EL (cell line): ENCODE measurements at places on chromosomes 2 and 18.

- DNase-seq = no peak
Measured at GRCh38 chr2:157246765-157247407, 10.6 kb upstream of the GALNT5 start.

DNA sequence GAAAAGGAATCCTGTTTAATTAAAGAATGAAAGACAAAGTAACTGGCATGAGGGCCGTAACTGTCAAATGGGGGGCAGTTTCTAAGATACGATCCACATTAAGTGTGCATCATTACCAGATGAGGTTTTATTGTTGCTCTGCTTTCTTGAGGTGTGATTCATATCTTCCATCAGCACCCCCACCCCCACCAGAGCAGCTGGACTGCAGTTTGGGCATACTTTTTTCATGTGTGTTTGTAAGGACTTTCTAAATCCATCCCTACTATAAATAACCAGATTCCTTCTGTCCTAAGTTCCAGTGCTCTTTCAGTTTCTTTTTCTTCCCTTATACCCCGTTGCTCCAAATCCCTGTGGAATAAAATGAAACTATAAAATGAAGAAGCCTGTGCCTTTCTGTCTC, 142.1 kb downstream of the CDCA7 start:
- DNase-seq = peak; percentile 60

DNA sequence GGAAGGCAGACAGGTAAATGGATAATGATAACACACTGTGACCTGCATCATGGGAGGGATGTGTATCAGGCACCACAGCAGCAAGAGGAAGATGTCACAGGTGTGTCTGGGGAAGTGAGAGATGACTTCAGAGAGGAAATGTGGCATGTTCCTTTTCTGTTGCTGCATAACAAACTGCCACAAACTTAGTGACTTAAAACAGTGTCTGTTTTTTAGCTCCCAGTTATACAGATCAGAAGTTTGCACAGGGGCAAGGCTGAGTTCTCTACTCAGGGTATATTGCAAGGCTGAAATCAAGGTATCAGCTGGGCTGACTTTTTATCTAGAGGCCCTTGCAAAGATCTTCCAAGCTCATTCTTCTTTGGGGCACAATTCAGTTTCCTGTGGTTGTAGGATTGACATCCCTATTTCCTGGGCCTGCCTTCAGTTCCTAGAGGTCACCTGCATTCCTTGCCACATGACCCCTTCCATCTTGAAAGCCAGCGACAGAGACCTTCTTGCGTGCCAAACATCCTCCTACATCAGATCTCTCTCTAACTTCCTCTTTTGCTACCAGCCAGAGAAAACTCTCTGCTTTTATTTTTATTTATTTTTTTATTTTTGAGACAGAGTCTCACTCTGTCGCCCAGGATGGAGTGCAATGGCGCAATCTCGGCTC, 2.1 kb upstream of the MAP3K2 start:
- no peak for DNase-seq

- no peak for DNase-seq
Measured at GRCh38 chr2:81513328-81513727, 1208.8 kb upstream of the LRRTM1 start.

- peak; percentile 87 for DNase-seq
Measured at GRCh38 chr18:57803103-57803969, at the start of gene ATP8B1. TSS of gene ATP8B1 (minus strand) at chr18:57803315. CDS start at chr18:57731807, 71,508 bp downstream.
